ENCODE measurements at places on chromosomes 2 and 18. TPM values are rescaled to one million over a fixed set of nuclear protein-coding genes. Genes with fewer than 3 reads are reported as not detected.

The SERPINB2 gene
- polyA plus RNA-seq = 0.15 TPM

The OXER1 gene
- 0.35 TPM for polyA plus RNA-seq

The PDCD1 gene
- polyA plus RNA-seq = 0.06 TPM

The UGT1A5 gene
- polyA plus RNA-seq = not detected

The CERKL gene
- polyA plus RNA-seq = not detected

The VWA3B gene
- 0.01 TPM for polyA plus RNA-seq

DNA sequence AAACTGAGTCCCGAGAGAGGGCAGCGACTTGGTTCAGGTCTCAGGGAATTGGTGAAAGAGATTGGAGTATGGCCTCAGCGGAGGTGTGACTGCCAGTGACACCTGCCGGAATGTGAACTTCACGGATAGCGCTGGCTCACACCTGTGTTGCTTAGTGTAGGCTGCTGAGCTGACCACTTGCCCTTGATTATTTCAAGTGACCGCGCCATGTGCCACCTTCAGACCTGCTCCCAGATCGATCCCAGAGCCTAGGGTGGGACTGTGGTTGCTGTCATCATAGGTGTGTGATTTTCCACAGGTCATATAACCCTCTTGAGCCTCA lies 134.8 kb downstream of the GLI2 start:
- peak; percentile 38 for DNase-seq

GRCh38 chr2:240795454-240795853 lies 24.6 kb downstream of the KIF1A start:
- peak; percentile 10 for DNase-seq

DNA sequence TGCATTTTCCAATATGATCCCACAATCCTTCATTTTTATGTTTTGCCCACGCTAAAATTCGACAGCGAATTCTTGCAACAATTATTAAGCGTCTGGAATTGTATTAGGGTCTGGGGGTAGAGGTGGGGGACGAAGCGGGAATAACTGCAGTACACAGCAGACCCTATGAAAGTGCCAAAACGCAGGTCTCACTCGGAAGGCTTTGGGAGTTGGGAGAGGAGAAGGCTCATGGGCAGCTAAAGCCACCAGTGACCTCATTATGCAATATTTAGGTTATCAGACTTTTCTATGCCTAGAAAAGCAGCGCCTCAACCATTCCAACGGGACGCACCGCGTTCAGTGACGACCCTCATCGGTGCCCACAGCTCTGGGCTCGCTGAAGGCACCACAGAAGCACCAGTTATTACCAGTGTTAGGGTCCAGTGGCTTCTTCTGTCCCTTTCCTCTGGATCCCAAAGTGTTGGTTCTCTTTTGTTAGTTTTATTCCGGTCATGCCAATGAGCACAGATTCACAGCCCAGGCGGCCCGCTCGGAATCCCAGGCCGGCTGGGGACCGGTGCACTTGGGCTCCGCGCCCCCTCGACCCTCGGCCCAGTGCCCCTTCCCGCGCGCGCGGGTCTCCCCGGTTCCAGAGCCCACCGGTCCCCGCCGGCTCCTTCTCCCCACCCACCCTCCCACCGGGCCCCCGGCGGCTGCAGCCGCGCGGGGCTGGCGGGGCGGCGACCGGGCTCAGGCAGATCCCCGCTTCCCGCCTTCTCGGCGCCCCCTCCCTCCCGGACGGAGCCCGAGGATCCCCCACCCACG lies 737 bp upstream of the MAPK4 start:
- DNase-seq = no peak

DNA sequence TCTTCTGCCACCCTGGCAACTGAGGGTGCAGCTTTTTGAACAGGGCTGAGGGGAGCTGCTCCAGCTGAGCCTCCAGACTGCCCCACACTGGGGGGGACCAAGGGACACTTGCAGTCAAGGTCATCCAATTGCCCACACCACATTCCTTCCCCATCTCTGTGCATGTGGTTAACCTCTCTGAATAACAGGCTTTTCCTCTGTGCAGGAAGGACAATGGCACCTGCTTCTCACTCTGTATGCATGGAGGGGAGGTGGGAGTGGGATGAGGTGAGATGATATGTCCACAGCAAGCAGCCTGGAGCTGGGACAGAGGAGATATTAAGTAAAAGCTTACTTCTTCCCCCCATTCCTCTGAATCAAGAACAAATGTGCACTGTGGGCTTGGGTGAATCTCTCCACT lies 39.1 kb upstream of the TEX51 start:
- no peak for DNase-seq

DNA sequence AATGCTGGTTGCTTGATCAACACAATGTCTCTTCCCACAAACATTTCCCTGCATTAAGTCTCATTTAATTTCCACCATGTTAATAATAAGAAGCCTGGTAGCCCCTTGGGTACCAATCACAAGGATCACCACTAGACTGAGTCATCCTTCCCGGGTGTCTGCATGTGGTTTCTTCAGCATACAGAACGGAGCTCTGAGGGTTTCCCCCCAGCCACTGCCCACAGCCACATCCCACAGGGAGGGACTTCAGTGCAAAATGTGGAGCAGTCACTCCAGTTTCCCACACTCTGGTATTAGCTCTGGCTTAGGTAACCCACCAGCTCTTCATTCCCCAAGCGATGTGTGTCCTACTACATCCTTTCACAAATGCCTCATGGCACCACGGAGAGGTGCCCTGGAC lies 42.7 kb upstream of the POLE4 start:
- DNase-seq = no peak

DNA sequence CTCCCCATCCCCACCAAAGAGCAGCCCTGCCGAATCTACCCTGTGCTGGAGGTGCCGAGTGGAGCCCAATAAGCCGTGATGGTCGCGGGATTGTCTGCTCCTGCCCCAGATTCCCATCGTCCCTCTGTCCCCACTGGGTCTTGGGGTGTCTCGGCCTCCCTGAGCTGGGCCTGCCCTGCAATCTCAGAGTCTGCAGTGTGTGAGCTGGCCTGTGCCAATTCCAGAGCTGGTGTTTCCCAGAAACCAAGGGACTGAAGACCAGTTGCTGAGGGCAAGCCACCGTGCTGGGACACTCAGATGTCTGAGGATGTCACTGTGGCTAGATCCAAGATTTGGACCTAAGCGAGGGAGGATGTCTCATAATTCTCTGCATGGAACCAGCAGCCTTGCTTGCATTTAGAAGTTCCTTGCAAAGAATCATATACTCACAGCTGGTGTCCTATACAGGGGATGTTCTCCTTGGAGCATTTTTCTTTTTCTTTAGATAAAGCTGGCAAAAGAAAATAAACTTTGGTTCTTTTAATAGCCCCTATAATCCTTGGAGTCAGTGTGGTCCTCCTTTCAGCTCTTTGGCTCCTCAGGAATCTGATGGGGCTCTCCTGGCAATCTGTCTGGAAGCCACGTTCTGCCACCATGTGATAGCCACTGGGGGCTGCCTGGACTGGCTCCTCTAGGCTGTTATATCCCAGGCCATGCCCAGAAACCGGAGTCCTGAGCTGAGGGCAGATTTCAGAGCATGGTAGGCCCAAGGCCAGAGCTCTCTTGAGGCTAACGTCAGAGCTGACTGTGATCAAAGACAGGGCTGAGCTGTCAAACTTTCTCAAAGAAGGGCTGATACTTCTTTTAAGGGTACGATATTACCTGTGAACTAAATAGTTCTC lies 140.1 kb upstream of the HAAO start:
- DNase-seq = no peak

DNA sequence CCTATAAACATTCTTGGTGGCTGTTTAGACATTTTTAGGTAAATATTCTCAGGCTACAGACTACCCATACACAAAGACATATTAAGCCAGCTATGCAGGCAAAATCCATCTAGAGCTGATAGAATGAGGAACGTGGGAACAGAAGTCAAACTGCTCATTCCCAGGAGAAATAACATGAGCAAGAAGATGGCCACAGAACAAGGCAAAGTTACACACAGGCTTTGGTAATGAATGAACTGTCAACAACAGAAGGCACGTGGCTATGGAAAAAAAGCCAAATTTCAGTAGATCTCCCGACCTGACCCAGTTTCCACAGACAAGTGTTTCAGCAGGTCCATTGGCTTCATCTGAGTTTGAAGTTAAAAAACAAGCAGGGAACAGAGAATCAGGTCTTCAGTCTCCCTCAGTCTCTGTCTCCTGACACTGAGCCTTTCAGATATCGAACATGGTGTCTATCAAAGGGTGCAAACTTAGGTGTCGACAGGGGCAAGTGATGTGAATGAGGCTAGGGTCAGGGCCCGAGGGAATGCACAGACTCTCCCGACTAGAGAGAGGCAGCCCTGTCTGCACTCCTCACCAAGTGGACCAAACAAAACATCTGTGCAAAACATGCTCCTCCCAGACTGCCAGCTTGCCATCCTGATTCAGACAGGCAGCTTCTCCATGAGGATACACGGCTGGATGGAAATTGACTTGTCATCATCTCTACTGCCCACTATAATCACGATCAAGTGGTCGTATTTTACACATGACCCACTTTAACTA lies 25.9 kb downstream of the SIGLEC15 start:
- no peak for DNase-seq

GRCh38 chr2:23367760-23368159 lies 17.2 kb upstream of the KLHL29 start:
- no peak for DNase-seq

DNA sequence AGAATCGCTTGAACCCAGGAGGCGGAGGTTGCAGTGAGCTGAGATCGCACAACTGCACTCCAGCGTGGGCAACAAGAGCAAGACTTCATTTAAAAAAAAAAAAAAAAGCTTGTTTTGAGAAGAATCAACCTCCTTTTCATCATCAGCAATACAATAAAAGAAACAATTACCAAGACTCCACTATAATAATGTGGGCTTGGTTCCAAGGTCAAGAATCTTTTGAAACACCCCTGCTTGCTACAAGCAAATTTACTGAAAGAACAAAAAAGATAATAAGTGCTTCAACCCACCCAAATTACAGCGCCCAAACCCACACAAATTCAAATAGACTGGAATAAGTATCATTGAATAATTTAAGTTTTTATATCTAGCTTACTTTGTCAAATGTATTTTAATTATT lies 33.6 kb upstream of the MAPRE3 start:
- DNase-seq = no peak

DNA sequence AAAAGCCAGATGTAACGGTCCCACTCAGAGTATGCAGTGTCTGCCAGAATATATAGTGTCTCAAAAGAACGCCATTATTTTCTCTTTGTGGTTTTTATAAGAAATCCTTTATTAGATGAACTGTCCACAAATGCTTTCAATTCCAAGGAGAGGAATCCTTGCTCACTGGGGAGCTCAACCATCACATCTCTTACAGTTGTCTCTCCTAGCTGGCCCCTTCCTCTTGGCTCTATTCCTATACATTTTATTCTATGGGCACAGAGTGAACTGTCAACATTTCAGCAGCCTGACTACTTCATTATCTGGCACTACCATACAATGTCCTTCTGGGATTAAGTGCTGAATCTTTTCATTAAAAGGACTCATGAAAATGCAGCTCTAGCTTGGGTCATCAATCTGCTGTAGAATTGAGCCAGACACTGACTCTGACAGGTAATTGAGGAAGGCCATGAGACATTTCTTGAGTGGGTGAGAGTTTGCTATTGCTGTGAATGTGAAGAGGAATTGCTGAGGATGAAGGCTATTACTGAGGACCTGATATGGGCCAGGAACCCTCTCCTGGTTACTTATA lies 96.5 kb upstream of the THOC1 start:
- DNase-seq = no peak

GRCh38 chr2:10920764-10921388 lies 9.1 kb downstream of the KCNF1 start:
- no peak for DNase-seq

DNA sequence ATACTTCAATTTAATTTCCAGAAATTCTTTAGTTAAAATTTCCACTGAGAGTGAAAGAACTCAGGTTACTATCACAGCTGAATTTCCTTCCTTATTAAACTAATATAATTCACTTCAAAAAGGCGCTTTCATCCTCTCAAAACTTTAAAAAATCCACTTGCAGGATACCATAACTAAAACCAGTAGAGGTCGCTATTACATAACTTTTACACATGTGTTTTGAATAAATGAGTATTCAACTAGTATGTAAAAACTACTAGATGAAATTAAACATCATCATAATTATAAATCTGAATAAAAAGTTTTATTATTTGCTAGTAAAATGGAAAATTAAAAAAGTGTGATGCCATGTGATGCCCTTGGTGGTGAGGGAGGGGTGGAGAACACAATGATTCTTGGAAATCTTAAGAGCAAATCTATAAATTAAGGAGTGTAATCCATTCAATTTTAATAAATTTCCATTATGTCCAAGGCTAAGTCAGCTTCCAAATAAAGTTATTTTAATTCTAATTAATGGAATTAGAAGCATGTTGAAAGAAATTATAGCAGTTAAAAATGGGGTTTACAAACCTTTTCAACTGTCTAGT lies 61.4 kb downstream of the SOS1 start:
- no peak for DNase-seq

DNA sequence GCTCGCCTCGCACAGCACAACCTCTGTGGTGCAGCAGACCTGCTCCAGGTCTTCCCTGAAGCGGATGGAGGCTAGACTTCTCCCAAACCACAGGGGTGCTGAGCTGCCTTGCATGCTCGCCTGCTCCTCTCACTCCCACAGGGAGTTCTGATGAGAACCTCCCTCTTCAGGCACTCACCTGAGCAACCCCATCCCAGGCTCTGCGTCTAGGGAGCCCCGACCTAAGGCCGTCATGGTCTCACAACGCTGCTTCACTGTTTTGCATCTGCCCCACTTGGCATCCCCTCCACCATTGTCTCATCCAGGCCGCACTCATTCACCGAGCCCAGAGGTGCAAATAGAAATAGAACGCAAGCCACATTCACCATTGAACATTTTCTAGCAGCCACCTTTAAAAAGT lies 24.6 kb upstream of the MC5R start:
- no peak for DNase-seq

DNA sequence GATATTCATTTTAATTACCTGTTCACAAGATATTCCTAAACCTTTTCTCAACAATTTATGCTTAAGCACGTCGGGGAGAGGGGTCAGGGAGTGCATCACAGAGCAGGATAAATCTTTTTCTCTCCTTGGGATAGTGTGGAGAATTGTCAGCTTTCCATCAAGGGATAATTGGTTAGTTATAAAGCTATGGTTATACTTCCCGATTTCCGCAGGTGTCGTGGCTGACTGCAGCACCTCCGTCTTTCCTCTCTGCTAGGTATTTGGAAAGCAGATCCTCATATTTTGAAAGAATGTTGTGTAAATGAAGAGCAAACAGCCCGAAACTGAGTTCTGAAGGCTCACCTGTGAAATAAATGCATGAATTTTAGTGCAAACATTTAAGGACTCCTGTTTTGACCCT lies 778 bp downstream of the DYNC2LI1 start:
- no peak for DNase-seq

- DNase-seq = no peak
Measured at GRCh38 chr2:235570256-235570655, 76.4 kb downstream of the AGAP1 start.

GRCh38 chr2:158745067-158745865 lies 49.9 kb upstream of the DAPL1 start:
- no peak for DNase-seq

GRCh38 chr2:75284345-75284744 lies 85.0 kb upstream of the TACR1 start:
- no peak for DNase-seq

GRCh38 chr2:20429528-20429927 lies 17.3 kb upstream of the RHOB start:
- DNase-seq = no peak

GRCh38 chr18:74414953-74415515 lies 42.1 kb downstream of the DIPK1C start:
- no peak for DNase-seq

Measured in psoas muscle (tissue), 8 donors.